ENCODE measurements at places on chromosomes 3 and 15.

GRCh38 chr15:40295877-40296560, 11.7 kb downstream of the PLCB2 start:
- DNase-seq = no peak

GRCh38 chr15:39799552-39800011, 16.9 kb upstream of the FSIP1 start:
- no peak for DNase-seq

DNA sequence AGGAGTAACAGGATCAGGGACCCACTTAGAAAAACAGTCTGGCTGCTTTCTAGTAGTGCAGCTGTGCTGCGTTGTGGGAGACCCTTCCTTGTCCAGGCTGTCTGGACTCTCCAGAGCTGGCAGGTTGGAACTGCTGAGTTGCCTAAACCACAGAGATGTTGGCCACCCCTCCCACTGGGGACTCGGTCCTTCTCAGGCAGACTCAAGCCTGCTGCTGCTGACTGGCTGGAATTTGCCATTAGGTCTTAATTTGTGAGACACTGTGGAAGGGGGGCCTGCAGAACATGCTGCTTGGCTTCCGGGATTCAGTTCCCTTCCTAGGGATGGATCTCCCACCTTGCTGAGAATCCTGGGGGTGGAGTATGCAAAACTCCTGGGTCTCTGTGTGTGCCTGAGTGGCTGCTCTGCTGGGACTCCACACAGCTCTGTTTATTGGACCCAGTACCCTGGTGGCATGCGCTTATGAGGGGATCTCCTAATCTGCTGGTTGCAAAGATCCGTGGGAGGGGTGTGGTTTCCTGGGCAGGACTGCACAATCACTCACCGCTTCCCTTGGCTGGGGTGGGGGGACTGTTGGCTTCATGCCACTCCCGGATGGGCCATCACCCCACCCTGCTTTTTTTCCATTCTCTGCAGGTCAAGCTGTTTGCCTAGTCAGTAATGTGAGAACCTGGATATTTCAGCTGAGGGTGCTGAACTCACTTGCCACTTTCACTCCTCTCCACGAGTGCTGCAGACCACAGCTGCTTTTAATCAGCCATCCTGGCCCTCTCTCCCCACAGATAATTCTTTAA, 150.5 kb downstream of the CFAP20DC start:
- DNase-seq = peak; percentile 5

DNA sequence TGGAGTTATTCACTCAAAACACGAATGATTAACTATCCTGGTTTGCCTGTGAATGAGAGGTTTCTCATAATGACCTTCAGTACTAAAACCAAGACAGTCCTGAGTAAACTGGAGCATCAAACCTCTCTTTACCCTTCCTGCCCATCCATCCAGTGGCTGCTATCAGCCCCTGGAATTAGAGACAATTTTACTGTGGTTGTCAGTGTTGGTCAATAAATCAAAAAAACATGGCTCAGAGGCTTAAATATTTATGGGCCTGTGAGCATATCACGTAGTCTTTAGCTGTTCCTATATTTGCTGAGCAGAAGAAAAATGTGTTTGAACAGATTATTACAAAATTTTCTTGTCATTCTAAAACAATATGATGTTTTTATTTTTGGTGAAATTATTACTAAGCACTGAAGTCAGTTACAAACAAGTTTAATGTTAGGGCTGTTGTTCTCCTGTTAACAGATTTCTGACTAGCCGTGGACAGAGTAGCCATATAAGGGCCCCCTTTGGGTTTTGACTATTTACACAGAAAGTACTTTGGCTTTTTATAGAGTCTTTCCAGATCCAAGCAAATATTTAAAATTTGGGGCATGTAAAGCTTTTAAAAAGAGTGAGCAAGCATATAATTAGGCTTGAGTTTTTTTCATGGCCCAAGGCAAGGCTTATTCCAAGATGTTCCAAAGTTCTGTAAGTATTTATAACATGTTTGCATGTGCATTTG, 580.9 kb downstream of the DIPK2A start:
- DNase-seq = no peak

DNA sequence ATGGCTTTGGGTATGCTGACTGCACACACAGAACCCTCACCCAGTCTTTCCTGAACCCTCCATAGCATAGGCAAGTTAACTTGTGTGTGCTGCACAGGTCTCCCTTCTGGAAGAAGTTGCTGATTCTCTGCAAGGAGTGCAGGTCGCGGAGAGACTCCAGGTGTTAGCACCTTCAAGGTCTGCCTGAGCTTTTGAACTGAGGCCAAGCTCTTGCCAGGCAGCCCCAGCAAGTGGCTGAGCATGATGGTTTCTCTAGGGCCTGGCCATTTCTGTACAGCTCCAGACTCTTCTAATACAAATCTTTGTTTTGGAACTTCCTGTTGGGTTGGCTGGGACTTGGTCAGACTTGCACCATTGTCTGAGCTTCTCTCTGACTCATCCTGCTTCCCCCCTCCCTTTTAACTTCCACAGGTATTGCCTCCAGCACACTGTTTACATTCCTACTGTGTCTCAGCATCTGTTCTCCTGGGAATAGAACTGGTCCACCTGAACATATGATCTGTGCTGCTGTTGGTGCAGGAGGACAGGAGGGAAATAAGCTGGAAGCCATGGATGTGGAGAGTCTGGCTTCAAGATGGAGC, 53.3 kb downstream of the KY start:
- no peak for DNase-seq

DNA sequence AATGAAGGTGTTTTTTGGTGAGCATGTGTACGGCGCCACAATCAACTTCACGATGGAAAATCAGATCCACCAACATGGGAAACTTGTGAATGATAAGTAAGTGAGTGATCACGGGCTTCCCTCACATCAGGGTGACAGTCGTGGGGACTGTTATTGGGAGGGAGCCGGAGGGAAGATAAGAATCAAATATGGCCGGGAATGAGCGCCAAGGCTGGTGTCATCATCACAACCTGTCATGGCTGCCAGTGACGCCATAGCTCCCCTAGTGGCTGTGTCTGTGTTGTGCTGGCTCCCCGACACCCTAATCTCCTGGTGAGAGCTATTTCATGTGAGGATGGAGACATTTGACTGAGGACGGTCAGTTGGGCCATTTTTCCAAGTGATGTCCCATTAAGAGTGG, 168.5 kb downstream of the SV2B start:
- DNase-seq = peak; percentile 11

DNA sequence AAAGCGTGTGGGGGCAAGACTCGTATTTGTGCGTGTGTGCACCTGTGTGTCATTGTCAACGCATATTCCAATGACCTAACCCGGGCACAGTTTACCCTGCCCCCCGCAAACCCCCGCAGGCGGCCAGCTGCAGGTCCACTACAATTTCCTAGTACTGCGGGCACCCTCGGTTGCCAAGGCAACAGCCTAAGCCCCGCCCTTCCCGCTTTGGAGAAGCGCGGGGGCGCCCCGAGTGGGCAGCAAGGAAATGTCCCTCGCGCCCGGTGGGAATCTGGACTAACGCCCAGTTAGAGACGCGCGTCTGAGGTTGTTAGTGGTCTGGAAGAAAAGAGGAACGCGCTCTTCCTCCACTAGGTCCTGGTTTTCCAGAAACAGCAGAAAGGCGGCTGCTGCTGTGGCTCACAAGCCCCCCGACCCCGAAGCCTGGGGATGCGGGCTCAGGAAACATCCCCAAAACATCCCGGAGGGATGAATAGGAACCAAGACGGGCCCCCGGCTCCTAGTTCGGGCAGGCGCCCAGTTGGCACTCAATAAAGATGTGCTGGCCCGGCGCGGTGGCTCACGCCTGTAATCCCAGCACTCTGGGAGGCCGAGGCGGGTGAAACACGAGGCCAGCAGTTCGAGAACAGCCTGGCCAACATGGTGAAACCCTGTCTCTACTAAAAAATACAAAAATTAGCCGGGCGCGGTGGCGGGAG, 1.1 kb downstream of the ABHD14A start:
- DNase-seq = peak; percentile 67

DNA sequence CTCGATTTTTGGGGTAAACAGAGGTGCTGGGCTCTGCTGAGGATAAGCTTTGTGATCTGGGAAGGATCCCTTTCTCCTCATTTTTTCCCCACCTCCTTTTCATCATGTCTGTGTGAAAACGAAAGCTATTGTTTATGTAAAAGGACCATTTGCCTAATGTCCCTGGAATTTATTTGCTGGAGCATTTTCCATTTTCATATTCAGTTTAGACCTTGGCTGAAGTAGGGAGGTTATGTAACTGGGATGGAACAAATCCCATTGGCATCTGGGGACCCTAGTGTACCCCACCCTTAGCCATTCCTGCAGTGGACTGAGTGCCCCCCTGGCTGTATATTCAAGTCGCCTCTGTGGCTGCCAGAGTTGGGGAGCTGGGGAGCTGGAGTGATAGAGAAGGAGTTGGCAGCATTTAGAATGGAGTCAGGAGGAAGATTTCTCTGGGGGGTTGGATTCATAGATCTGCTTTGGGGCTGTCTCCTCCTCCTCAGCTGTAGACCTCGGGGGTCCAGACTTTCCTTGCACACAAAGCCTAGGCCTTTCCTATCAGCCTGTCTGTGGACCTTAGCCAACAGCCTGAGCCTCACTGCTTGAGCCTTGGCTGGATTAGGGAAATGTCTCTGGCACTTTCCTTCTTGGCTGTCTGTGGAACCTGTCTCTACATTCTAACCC, 270.4 kb upstream of the CTDSPL start:
- no peak for DNase-seq

DNA sequence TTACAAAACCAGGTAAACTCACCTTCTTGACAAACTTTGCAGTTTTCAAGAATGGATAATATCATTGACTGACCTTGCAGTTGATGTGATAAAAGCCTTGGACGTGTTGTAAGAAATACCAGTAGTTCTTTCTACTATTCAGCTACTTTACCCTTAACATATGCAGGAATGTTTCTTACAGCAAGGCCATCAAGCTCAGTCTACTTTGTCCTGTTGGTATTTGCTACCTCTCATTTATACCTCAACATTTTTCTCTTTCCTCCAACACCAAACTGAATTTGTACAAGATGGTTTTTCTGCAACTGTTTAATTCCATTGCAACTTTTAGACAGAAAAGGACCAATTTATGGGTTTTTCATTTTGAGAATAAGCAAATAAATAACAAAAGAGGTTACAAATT, 147.4 kb upstream of the BCHE start:
- DNase-seq = no peak

- no peak for DNase-seq
Observed at GRCh38 chr15:64237677-64238076, 74.9 kb upstream of the PPIB start.

DNA sequence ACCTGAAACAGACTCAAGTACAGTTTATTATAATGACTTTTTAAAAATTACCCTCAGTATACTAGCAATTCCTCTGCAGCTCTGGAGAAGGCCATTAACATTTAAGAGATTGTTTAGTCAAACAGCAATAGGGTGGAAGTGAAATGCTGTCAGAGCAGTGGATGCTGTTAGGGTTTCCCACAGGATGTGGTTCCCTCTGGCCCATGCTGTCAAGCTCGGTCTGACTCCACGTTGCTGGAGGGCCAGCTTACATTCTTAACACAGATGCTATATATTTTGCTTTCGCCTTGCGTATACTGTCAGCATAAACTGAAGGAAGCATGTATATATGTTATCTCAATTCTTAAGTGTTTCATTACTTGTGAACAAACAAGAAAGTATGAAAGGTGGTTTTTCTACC, 231.1 kb upstream of the COL8A1 start:
- no peak for DNase-seq

- DNase-seq = peak; percentile 65
Observed at GRCh38 chr15:69225355-69226022, 65.1 kb downstream of the GLCE start.

GRCh38 chr3:132029182-132029902, 5.5 kb downstream of the CPNE4 start:
- DNase-seq = peak; percentile 76

DNA sequence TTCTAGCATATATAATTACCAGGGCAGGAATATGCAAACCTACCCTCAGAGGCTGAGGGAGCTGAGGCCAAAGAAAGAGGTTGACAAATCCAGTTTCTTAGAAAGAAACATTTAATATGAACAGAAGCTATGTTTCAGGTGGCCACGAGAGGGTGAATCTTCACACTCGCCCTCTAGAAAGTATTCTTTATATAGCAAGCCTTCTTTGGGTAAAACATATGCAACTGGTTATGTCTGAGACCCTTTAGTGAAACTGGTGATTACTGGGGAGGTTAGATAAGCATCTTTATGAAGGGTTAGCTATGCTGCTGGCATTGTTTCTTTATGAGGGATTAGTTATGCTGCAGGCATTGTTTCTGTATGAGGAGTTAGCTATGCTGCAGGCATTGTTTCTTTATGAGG, 50.7 kb upstream of the GOLGA6L2 start:
- DNase-seq = no peak

DNA sequence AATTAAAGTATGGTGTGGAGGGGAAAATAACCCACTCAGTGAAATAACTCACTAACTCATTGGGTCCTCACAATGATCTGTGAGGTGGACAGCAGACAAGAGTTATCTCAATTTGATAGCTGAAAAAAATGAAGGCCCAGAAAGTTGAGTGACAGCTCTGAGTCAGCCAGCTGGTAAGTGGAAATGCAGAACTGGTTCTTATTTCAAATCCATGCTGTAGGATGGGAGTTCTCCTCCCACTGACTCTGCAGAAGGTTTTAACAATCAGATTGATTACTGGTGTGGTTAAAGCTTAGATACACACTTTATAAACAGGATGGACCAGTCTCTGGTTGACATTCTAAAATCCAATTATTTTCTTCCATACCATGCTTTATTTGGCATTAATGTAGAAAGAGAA, 87.0 kb upstream of the LMOD3 start:
- no peak for DNase-seq

GRCh38 chr3:68363796-68364195, 568.6 kb downstream of the TAFA4 start:
- DNase-seq = no peak

- no peak for DNase-seq
Observed at GRCh38 chr3:95272781-95273180, 1209.9 kb downstream of the NSUN3 start.

GRCh38 chr3:33047842-33048834, 48.8 kb downstream of the GLB1 start:
- DNase-seq = no peak

GRCh38 chr3:52092891-52093290, 36.5 kb upstream of the DUSP7 start:
- no peak for DNase-seq

- no peak for DNase-seq
Observed at GRCh38 chr3:196189566-196190347, 21.4 kb downstream of the ZDHHC19 start.

DNA sequence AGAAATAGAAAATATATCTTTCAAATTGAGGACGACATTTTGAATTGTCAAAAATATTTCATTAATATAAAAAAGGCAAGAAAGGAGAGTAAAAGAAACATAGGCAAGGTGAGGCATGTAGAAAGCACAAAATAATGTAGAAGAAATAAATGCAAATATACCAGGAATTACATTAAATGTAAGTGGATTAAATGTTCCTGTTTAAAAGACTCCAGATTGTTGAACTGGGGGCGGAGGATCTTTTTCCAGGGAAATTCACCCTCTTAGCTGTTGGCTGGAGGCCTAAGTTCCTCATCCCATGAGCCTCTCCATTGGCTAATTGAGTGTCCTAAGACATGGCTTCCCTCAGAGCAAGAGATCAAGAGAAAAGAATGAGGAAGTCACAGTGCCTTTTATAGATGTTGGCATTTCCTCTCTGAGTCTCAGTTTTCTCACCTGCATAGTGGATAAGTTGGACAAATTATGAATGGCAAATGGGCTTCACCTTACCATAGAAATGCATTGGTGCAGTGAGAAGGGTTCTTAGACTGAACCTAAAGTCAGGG, 147.4 kb upstream of the SMAD3 start:
- no peak for DNase-seq
